Activated CD4-positive, alpha-beta T cell treated with anti-CD3 and anti-CD28 coated beads, Interleukin-2, amount 50 U/mL, for 1 hour (primary cell): ENCODE measurements at places on chromosomes 7 and 10.

DNA sequence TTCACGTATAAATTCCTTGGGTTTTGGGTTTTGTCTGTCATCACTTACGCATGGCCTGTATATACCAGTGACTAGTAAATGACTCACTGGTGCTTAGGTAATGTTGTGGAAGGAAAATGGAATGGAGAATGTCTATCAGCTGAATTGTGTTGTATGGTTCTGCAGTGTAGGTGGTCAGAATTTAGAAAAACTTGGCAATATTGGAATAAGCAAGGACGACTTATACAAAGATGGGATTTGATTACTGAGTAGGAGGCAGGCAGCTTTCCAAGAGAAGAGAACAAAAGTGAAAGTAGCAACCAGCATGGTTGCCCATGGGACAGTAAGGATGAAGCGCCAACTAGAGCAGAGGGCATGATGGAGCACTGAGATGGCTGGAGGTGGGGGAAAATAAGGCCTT lies 168.6 kb upstream of the CSTF2T start:
- no peak for DNase-seq

DNA sequence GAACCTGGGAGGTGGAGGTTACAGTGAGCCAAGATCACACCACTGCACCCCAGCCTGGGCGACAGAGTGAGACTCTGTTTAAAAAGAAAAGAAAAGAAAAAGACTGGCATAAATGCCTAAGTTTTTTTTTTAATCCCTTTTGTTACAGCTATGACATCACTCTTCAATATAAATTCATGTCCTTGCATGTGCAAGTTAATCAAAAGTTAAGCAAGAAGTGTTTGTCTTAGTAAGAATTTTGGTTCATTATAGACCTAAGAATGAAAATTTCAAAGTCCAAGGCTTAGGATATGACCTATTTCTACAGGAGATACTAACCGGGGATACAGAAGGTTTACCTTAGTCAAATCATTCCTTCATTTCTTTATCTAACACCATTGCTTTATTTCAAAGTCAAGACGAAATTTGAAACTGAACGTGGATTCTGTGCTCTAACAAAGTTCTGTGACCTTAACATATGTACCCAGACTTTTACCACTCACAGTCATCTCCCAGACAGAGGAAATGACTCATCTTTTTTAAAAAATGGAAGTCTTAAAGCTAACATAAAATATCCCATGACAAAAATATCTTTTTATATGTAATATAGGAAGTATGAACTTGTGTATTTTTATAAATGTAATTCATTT lies 29.3 kb upstream of the ITGB8 start:
- no peak for DNase-seq

GRCh38 chr7:132490474-132490873 lies 85.8 kb downstream of the PLXNA4 start:
- DNase-seq, result no peak

DNA sequence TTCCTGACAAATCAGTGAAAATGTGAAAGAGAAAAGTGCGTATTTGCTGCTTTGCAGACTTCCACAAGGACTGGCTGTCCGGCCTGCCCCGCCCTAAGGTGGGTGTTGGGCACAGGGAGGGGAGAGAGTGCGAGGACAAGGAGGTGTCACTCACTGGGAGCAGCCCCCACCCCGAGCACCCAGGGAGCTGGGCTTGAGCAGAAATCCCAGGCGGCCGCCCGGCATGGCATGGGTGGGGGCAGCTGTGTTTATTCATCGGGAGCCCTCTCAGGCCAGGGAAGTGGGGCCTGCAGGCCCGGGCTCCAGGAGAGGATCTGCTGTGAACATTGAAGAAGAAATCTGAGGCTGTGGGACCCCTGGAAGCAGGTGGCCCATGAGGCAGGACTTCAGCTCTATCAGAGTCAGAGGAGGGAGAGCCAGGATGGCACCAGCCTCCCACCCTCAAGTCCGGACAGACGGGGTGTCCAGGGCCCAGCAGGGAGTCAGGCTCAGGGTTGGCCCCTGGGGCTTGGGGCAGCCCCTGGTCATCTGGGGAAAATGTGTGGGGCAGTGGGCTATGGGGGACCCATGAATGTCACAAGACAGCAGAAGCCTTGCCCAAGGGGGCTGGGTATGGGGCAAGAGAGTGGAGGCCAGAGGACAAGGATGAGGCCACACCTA lies 164.4 kb upstream of the PPP2R2D start:
- no peak for DNase-seq

- no peak for DNase-seq
Observed at GRCh38 chr10:99976886-99977665, 32.7 kb downstream of the DNMBP start.
